Epithelial cell of proximal tubule (primary cell): ENCODE measurements at places on chromosomes 3 and 15.

- DNase-seq, result no peak
Observed at GRCh38 chr3:13638927-13639326, 90.0 kb downstream of the FBLN2 start.

- no peak for DNase-seq
Observed at GRCh38 chr3:12893852-12894251, 52.5 kb upstream of the RPL32 start.

DNA sequence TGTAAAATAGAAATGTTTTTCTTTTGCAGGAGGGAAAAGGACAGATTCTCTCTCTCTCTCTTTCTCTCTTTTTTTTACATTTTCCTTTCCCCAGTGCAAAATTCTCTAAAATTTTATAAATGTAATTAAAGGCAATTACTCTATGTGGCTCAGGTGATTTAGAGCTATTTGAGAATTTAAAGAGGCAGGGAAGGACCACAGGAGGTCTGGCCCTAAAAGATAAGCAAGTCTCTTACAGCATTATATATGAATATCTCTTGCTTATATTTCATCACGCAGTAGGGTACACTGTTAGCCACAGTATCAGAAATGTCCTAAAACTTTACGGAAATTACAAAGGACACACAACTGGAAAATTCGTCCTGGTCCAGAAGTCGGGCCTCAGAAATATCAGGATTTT, 70.5 kb upstream of the PPIB start:
- no peak for DNase-seq

DNA sequence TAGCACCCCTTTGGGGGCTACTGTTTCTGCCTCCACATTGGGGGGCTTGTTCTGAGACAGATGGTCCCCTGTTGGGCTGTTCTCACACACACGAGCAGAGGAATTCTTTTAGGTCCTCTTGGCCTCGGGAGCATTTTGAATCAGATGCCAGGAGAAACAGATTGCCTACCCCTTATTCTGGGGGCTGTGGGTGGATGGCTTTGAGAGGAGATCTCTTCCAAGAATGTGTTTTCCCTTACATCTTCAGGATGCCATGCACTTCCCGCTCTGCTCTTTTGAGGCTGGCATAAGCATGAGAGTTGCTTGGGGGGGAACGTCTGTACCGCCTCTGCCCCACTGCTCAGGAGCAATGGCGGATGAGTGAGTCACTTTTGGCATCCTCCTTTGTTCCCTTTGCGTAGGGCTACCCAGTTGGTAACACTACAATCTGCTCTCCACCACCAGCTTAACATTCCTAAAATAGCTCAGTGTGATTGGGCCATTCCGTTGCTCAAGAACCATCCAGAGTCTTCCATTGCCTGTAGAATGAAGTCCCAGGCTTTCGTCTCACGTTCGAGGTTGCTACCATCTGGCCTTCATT, 154.4 kb downstream of the RPLP1 start:
- DNase-seq, result no peak

DNA sequence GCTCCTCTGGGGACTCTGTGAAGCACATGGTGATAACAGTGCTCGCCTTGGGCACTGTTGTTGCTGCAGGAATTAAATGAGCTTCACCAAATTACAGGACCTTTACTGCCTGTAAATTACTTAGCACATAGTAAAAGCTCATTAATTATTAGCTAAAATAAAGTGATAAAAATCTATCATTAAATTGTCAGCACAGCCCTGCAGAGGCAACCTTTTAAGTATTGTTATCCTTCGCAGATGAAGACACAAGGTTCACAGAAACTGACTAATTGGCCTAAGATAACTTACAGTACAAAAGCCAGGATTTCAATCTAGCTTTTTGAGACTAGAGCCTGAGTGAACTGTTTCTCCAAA, 96.0 kb downstream of the ST6GAL1 start:
- DNase-seq, result no peak

- no peak for DNase-seq
Observed at GRCh38 chr3:127714125-127714571, 41.4 kb downstream of the ABTB1 start.

DNA sequence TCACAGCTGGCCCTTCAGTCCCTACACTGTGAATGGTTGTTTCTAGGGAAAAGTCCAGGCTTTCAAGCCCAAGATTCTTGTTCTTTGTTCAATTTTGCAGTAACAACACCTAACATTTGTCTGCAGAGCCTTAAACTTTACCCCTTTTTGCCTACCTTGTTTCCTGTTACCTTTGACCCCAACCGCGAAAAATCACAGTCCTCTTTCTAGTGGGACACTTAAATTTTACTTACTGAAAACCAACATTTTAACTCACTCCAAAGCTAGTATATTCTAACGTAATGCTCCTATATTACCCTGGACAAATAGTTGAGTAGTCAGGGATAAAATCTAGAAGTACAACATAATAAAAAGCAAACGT, 649 bp upstream of the PIK3CB start:
- no peak for DNase-seq

GRCh38 chr15:59703979-59704796, 15.1 kb upstream of the BNIP2 start:
- no peak for DNase-seq

DNA sequence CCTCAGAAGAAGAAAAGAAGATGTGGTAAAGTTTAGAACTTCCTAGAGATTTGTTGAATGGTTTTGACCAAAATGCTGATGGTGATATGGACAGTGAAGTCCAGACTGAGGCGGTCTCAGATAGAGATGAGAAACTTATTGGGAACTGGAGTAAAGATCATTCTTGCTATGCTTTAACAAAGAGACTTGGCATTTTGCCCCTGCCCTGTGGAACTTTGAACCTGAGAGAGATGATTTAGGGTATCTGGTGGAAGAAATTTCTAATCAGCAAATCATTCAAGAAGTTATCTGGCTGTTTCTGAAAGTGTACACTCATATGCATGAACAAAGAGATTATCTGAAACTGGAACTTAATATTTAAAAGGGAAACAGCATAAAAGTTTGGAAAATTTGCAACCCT, 505.2 kb downstream of the NSUN3 start:
- DNase-seq, result no peak

DNA sequence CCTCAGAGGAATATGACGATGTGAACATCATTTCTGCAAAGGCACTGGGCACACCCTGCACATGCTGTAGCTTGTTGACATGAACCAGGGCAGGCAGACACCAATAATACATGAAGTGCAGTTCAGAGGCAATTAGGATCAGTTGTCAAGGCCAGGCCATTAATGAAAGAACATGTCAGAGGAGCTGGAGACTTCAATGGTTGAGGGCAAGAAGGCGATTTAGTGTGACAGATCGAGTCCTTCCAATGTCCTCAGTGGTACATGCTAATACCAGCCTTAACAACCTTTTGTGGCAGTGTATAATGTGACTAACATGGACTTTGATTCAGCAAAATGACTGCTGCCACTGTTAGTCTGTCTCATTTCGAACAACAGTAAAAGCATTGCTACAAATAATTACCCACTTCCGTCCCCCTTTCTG, 205.2 kb upstream of the NANOGP8 start:
- DNase-seq, result no peak

- no peak for DNase-seq
Observed at GRCh38 chr3:58272891-58273290, 33.2 kb upstream of the RPP14 start.

GRCh38 chr3:126117786-126118185, 33.9 kb upstream of the SLC41A3 start:
- DNase-seq, result no peak

DNA sequence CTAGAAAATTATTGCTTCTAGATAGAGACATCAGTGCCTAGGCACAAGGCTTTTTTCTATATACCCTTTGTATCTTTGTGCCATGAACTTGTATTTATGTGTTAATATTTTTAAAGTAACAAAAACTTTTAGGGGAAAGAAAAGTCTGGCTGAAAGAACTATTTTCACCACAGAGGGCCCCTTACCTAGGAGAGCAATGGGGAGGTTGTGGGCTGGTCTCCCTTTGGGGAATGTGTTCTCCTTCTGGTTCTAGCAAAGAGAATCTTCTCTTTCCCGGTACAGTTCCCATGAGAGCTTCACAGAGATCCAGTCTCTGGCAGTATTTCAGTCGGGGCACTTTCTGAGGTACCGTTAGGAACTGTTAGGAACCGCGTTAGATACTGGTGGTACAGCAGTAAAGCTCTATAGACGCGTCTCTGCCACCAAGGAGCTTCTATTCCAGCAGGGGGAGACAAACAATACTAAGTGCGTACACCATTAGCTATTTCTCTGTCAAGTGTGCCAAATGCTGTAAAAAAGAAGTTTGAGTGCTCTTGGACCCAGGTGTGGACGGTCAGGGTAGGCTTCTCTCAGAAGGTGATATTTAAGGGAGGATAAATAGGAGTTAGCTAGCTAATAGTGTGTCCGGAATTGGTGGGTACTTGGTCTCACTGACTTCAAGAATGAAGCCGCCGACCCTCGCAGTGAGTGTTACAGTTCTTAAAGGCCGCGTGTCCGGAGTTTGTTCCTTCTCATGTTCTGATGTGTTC, 4.6 kb upstream of the EPB42 start:
- no peak for DNase-seq

- no peak for DNase-seq
Observed at GRCh38 chr3:66592016-66592761, 91.4 kb upstream of the LRIG1 start.

- DNase-seq, result no peak
Observed at GRCh38 chr3:15659254-15659975, 57.9 kb downstream of the BTD start.

- DNase-seq, result no peak
Observed at GRCh38 chr3:156633335-156633734, 41.1 kb upstream of the TIPARP start.

GRCh38 chr15:42996871-42997270, 76.3 kb upstream of the TTBK2 start:
- DNase-seq, result no peak

DNA sequence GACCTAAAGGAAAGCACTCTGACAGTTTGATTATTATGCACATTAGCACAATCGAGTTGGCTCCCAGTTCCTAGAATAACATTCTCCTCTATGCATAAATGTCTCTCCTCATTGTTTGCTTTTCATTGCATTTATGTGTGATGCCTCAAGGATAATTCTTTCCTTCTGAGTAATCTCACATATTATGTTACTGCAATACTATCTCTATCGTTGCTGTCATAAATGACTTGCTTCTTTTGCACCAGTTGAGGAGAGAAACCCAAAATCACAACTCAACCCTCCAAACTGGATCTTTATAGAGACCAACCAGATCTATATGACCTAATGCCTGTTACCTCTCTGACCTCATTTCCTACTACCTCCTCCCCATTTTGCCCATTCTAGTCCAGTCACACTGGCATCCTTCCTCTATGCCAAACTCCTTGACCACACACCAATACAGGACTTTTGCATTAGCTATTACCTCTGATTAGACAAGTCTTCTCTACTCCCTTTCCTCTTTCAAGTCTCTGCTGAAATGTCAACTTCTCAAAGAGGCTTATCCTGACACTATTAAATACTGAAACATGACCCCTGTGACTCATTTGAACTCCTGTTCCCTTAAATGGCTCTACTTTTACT, 1026.0 kb downstream of the TUSC7 start:
- no peak for DNase-seq

DNA sequence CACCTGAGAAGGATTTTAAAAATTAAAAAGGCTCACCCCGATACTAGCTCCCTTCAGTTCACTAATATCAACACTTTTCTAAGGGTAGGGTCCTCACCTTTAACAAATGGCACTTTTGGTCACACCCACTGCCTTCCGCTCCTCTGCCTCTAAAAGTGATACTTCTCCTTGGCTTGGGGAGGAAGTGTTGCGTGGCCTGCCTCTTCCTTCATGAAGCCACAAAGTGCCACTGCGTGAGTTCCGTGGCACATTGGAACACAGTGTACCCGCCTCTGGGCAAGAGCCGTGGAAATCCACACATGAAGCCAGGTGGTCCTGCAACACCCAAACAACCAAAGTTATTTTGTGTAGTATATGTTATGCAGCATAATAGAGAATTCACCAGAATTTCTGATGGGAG, 3.9 kb downstream of the B4GALT4 start:
- DNase-seq, result no peak

GRCh38 chr3:15964605-15965442, 167.0 kb upstream of the ANKRD28 start:
- DNase-seq, result no peak

DNA sequence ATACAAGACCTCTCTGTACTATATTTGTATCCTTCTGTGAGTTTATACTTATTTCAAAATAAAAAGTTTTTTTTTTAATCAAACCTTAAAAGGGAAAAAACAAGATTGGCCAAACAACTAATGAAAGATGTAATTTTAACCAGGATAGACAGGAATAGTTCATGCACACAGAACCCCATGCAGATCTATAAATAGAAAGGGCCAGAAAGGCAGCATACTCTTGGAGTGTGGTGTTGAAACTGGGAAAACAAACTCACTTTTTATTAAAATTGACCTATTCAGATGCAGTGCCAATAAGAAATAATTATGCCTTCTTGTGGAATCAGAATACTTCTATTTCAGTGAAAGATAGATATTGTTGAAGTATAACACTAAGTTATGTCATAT, 204.6 kb downstream of the PLCL2 start:
- no peak for DNase-seq

GRCh38 chr3:156627946-156628569, 46.3 kb upstream of the TIPARP start:
- no peak for DNase-seq

- no peak for DNase-seq
Observed at GRCh38 chr15:48547286-48547685, 98.2 kb downstream of the FBN1 start.

DNA sequence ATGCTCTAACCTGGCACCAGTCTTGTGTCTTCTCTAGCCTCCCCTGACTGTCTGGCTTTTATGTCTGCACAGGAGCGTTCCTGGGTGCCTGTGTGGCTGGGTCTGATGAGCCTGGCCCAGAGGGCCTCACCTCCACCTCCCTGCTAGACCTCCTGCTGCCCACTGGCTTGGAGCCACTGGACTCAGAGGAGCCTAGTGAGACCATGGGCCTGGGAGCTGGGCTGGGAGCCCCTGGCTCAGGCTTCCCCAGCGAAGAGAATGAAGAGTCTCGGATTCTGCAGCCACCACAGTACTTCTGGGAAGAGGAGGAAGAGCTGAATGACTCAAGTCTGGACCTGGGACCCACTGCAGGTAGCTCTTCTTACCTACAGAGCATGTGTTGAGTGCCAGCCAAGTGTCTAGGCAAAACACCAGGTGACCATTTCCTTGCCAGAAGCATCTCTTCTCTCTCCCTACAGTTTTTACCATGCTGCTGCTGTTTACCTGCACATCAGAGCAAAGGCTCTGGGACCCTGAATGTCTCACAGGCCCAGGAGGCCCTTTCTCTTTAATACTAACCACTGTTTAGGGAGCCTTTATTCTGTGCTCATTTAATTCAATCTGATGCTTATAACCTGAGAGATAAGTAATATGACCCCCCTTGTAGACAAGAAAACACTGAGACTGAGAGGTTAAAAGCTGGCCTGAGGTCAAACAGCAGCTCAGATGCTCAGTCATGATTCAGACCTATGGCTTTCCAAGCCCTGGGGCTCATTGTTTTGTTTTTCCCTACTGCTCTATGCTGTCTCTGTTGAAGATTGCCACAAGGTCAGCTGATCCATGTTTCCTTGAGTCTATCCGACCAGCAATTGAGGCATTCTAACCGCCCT, 10.4 kb downstream of the PODXL2 start:
- DNase-seq, result peak; percentile 33

- DNase-seq, result no peak
Observed at GRCh38 chr3:124032311-124032880, 40.5 kb upstream of the ROPN1 start.
